Tibial nerve (tissue), 4 donors: ENCODE measurements at places on chromosomes 16 and 17.

DNA sequence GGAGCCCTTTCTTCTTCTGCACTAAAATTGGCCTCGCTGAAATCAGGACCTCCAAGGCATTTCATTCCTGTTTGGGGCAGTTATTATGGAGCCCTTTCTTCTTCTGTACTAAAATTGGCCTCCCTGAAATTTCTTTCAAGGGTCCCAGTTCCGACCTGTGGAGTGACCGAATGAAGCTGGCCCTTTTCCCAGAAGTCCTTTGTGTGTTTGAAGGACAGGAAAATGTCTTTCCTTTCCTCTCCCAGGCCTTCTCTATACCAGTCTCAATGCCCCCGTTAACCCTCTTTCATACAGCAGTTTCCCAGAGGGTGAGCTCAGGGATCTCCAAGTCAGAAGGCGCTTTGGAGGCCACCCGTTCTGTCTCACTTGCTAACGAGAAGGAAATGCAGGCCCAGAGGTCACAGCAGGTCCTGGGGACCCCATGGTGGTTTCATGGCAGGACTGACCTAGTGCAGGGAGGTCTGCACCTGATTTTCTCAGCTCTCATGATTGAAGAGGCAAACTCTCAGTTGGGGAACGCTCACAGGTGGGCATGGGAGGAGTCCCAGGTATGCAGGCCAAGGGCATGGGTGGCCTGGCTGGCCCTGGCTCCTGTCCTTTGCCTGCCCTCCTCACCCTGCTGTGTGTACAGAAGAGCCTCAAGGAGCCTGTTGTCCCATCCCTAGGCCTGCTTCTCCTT is 37.1 kb upstream of the DOC2B start:
- DNase-seq: no peak

DNA sequence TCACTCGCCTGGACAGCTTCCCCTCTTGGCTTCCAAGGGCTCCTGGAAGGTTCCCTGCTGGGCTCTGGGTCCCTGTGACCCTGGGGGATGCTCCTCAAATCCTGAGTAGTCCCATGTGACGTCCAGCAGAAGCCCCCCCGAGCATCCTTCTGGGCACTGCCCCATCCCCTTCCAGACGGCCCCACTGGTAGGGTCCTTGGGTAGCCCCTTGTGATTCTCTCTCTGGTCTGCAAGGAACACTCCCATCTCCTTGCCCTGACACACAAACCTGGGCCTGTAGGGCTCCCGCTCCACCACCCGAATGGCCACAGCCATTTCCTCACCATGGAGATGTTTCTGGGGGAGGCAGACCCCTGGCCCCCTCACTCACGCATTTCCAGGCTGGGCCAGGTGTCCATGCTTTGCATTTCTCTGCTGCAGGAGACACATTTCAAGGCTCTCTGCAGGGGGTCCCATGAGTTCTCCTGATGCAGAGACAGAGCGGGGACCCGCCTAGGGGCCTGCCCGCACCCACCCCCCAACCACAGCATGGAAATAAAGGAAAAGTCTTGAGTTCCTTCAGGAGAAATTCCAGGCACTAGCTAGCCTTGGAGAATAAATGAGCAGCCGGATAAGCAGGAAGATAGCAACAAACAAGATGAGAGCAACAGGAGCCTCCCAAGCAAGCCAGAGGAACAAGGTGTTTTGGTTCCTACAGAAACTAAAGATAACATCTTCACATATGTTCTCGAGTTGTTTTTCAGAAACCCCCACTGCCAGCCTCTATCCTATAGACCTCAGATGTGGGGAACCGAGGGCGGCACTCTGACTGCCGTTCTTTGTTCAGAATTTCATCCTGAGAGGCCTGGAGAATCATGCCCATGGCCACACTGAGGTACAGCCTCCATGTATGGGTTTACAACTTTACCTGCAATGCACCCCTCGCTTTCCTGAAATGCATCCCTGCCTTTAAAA is 128.8 kb downstream of the MGAT5B start:
- no peak for DNase-seq

DNA sequence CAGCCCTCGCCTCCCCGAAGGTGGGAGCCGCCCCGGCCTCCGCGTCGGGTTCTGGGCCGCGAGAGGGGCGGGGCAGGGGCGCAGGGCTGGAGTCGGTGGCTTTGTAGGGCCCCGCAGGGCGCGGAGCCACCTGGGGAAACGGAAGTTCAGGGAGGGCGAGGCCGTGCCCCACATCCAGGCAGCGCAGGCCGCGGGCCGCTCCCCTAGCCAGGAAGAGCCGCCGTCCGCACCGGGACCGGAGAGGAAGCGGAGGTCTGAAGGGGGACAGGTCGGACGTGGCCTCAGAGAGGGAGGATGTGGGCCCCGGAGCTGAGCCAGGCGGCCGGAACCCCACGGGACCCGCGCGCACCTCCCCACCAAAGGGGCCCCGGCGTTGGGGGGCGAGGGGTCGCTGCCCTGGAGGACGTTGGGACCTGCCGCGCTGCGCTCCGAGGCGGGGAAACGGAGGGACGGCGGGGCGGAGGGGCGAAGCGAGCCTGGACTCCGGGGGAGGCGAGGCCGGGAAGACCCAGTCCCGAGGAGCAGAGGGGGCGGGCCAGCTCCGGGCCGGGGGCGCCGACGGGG is 482 bp upstream of the SLC16A3 start:
- DNase-seq: no peak

- no peak for DNase-seq
Measured at GRCh38 chr17:37772982-37773381, 28.1 kb upstream of the HNF1B start.

- DNase-seq: peak; percentile 89
Measured at GRCh38 chr17:81295031-81295675, at the start of gene SLC38A10. Gene SLC38A10, minus strand, starts transcription at chr17:81295307. Its CDS starts 386 bp downstream, at chr17:81294921.

- DNase-seq: no peak
Measured at GRCh38 chr16:79061181-79061580, 539.4 kb downstream of the MAF start.

- DNase-seq: no peak
Measured at GRCh38 chr16:84526794-84527531, 22.5 kb upstream of the MEAK7 start.

DNA sequence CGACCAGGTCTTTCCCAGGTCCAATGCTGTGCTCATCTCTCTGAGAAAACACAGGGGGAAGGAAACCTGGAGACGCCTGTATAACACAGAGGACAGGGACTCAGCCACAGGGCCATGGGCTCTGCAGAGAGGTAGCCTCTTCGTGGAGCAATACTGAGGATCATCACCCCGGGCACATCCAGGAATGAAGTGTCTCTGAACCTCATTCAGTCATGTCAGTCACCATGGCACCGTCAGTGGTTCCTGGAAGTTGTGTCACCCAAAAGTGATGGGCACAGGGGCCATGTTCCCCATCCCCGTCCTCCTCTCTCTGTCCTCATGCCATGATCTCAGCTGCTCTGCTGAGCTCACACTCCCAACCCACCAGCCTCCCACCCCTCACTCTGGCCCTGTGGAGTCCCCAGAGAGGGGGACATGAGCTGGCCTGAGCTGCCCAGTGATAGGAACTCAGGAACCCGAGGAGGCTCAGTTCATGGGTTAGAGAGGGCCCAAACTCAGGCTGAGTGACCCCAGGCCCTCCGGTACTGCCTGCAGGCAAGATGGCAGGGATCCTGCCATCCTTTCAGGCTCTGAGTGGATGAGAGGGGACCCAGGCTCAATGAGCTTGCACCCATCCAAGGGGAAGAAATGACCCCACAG is 53.4 kb downstream of the PITPNM3 start:
- DNase-seq: no peak

DNA sequence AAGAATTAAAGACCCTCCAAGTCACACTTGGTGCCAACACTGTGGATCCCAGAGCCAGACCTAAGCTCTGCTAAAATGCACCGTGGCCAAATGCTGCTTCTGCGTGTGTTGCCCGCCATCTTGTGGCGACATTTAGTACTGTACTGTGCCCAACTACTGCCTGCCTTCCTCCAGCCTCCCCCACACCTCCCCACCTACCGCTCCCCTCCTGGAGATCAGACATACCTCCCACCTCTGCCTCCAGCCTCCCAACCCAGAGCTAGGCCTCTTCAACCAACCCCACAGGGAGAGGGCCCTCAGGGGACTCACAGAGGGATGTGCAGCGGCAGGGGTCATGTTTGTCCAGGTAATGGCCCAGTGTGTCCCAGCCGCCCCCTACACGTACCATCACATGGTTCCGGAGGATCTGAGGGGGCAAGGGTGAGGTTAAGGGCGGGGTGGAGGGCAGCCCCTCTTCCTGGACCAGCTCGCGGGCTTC is 5.5 kb downstream of the GAS2L2 start:
- peak; percentile 73 for DNase-seq

DNA sequence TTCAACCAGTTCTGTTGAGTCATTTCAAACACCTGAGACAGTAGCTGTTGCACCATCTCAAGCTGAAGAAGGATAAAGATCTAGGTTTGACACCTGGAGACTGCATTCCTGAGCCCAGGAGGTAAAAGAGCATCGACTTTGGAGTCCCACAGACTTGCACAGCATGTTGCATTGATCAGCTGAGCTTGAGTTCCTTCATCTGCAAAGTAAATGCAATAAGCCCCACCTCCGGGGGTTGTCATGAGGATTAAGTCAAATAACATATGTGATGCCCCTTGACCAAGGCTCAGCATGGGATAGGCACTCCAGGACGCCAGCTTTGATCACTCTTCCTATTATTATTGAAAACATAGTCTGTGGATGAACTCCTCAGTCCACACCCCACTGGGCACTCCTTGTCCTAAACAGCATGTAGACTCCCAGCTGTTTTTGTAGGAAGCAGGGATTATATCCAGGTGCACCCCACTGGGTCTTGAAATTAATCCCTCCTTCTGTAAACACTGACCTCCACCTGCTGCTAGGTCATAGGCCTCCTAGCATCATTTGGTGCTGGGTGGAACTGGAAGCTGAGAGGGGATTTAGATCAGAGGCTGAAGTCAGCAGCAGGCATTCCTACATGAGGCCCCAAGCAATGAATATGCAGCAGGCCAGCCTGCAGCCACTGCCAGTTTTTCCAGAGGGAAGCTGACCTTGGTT is 259.0 kb downstream of the HS3ST4 start:
- DNase-seq: no peak

DNA sequence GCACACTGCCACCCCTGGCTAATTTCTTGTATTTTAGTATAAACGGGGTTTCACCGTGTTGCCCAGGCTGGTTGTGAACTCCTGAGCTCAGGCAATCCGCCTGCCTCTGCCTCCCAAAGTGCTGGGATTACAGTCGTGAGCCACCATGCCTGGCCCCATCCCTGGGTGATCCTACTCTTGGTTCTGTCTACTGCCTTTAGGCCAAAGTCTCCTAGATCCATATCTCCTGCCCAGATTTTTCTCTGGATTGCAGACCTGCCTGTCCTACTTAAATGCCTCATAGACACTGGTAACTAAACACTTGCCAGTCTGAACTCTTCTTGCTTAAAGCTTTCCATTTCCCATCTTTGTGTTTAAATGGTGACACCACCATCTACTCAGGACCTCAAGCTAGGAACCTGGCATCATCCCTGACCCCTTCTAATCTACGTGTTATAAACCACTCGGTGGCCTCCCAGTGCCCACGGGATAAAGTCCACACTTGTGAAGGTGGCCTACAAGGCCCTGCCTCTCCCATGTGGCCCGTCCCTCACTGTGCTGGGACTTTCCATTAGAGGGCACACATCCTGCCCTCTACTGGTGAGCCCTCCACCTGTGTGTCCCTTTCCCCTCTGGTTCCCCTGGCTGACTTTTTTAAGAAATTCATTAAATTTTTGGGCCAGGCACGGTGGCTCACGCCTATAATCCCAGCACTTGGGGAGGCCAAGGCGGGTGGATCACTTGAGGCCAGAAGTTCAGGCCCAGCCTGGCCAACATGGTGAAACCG is 51.1 kb downstream of the USP43 start:
- no peak for DNase-seq

- DNase-seq: no peak
Measured at GRCh38 chr17:63589646-63590045, 11.0 kb upstream of the TACO1 start.

- DNase-seq: no peak
Measured at GRCh38 chr16:89990799-89991198, 28.5 kb downstream of the DBNDD1 start.

DNA sequence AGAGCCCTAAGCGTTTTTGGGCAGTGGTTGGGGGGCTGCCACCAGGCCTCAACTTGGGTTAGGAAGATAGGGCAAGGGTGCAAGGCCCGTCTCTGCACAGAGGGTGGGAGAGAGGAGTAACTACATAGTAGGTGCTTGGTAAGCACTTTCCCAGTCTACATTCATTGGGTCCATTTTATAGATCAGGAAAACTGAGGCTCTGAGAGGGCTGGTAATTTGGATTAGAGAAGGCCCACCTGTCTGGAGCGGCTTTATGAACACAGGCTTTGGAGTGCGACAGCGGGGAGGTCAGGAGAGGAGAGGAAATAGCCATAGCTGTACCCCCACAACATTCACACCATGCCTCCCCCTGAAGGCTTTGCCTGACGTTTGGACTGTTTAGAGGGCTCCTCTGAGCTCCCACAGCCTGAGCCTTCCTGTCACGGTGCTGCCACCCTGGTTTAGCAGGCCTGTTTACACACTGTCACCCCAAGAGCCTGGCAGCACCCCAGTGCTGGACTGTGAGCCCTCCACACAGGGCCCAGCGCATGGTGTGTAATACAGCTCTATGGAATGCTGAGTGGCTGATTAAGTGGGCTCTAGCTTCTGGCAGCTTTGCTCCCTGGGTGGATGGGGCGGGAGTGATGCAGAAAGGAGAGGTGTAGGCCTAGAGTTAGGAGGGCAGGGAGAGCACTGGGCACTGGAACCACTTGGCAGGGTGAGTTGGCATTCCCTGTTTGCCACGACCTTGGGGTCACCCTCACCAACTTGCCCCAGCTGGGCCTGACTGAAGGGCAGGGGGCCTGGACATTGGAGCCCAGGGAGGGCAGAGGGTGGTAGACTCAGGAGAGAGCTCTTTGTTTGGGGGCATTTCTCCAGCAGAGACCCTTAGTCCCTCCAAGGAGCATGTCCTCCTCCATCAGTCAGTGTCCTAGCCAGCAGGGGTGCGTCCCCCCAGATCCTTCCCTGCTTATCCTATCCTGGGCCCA is 73.7 kb downstream of the RAI1 start:
- no peak for DNase-seq

GRCh38 chr17:804541-805435 is 22.6 kb downstream of the MRM3 start:
- no peak for DNase-seq

DNA sequence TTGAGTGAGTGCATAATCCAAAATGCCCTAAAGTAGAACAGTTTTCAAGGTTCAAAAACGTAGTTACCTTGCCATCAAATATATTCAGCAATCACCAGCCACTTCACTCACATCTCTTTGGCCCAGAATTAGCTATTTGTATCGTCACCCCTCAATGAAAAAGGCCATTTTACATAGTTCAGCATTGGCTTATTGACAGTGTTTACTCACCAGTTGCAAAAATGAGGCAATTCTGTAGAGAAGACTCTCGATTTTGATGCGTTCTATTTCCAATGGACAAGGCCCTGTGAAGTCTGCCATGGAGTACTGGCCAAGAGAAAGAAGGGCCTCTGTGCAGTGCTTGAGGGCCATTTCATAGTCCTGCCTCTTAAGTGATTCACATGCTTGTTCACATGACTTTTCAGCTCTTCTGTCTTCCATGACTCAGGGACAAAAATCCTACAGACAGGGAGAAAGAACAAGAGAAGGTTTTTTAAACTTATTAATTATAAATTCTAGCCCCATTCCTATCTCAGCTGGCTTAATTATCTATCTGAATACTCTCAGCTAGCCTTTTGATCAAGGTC is 26.5 kb downstream of the HELZ start:
- DNase-seq: no peak
